Effector CD8-positive, alpha-beta T cell (primary cell): ENCODE measurements at places on chromosomes 7 and 10.

GRCh38 chr10:35884657-35885071 lies 242.6 kb upstream of the FZD8 start:
- no peak for DNase-seq

DNA sequence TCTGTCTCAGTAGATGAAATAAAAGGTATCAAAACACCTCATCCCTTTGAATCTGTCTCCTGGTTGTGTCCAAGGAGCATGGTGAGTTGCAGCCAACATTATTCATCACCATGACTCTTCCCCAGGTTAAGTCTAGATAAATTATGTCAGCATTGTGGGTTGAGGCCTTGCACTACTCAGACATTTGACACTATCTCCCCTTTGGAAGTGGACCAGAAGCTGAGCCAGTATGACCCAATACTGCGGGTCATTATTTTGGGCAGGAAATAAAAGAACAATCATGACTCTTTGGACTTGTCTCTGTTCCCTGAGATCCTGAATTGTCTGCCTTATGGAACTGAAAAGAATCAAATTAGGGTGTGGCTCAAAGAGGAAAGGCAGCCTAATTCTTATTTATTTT lies 168.2 kb upstream of the FAM171A1 start:
- no peak for DNase-seq

DNA sequence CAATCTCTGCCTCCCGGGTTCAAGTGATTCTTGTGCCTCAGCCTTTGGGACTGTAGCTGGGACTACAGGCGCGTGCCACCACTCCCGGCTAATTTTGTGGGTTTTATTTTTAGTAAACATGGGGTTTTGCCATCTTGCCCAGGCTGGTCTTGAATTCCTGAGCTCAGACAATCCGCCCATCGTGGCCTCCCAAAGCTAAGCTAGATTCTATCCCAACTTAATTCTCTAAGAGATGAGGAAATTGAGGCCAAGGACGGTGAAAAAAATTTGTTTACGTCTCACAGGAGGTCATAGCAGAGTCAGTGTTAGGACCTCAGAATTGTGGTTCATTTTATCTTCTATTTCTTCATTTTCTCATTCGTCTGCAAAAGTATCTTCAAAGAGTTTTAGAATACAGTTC lies 6.1 kb downstream of the CCAR1 start:
- no peak for DNase-seq

DNA sequence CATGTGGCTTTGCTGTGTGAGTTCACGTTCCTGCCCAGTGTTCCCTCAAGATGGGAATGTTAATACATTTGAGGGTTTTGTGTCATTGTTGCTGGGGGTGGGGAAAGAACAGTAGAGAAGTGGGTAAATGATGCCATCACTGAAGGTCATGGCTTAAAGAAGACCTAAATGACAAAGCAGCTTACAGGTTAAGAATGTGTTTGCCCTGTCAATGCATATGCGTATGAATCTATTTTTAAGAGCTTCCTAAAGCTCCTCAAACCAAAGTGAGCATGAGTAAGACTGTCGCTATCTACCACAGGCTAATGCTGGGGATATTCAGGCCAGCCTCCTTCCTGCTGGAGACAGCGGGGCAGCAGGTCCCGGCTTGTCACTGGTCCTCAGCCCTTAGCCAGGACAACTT lies 162.9 kb downstream of the CREB5 start:
- no peak for DNase-seq

GRCh38 chr10:63712717-63713115 lies 191.5 kb downstream of the REEP3 start:
- no peak for DNase-seq

DNA sequence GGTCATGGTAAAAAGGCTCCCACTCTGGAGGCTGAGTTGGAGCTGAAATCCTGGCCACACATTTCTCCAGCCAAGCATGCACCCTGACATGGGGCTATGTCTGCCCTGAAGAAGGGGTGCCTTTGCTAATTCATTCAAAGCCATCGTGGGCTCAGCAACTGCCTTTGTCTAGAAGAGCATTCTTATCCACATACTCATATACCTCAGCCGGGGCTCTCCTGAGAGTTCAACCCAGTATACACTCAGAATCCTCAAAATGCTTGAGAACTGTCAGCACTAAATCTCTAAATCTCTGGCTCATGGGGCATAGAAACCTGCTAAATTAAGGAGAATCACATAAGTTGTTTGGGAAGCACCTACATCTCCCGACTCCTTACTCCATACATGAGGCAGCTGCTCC lies 89.3 kb downstream of the MRPL32 start:
- no peak for DNase-seq

- DNase-seq, result no peak
Observed at GRCh38 chr7:106818736-106819135, 46.3 kb upstream of the PIK3CG start.

GRCh38 chr10:77245953-77246352 lies 391.7 kb downstream of the KCNMA1 start:
- DNase-seq, result no peak

DNA sequence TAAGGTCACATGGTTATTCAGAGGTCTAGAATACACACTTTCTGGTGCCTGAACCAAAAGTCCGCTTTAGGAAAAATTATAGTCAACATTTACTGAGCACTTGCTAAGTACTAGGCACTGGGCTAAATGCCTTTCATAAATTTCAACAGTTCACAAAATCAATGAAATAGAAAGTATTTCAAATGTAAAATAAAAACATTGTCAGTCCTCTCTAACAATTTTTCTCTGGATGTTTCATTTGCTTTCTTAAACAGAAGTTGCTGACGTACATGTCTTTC lies 61.7 kb downstream of the HHEX start:
- no peak for DNase-seq

- DNase-seq, result no peak
Observed at GRCh38 chr10:112203328-112204076, 19.9 kb upstream of the GPAM start.

- peak; percentile 49 for DNase-seq
Observed at GRCh38 chr10:103416436-103417147, 20.2 kb downstream of the PDCD11 start.

- no peak for DNase-seq
Observed at GRCh38 chr10:31069411-31069810, 37.7 kb upstream of the ZNF438 start.

DNA sequence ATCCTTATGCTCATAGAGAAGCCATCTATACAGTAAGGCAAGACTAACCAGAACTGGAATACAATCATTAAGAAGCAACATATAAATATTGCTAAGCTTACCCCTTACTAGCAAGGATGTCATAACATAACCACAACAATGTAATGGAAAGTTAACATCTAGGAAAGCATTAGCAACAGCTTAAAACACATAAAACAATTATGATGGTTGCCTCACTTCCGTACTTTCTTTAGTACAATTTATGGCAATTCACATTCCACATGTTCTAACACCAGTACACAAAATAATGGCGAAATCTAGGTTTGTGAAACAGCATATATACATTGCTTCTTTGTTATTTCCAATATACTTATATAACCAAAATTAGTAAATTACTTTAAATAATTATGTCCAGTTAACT lies 195.0 kb downstream of the AHR start:
- no peak for DNase-seq

GRCh38 chr10:98610836-98611235 lies 164.1 kb upstream of the HPS1 start:
- no peak for DNase-seq

DNA sequence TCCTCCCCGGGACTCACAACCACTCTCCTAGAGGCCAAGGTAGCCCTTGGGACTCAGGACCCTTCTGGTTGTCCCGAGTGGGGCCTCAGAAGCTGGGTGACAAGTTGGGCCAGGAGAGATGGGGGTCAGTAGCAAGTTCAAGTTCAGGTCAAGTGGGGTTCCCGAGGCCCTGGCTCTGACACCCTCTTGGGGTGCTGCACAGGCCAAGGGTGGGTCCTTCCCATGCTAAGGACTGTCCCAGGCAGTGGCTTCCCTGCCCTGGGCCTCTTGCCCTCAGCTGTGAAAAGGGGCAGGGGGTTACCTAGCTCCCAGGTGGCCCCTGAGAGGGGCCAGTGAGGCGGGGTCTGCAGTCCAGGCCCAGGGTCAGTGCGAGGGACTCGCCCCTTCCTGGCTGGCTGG lies 115.4 kb upstream of the TNRC18 start:
- no peak for DNase-seq

DNA sequence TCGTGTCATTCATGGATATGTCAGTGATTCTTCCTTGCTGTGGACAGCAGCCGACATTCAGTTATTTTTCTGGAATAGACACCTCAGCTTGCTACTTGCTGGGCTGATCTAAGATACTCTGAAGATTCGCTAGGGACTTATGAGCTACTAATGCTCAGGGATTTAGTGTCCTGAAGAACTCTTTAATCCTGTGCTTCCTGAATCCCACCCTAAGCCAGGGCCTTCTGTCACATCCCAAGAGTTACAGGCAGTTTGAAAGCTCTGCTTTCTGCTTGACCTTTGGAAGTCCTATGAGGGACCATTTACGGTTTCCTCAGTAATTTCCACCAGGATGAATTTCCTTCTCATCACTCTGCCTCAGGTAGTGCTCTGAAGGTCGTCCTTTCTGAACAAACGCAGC lies at the start of gene PDE6C:
Gene PDE6C (plus strand): TSS at position 227 of the 400 bp plus-strand sequence. CDS start 189 bp downstream, outside the sequence.
- no peak for DNase-seq

DNA sequence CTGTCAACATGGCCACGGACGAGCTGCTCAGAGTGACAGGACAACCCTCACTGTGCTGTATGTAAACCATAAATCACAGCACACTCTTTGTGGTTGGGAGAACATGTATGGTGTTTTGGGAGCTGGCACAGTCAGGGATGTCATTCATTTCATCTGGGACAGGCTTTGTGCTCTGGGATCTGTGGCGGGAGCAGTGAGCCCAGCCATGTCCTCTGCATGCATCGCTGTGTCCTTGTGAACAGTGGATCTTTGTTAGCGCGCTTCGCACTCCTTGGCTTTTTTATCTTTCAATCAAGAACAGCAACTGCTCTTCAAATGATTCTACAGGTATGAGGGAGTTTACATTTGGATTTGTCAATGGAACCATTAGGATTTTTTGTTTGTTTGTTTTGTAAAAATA lies 7.1 kb downstream of the CCM2 start:
- DNase-seq, result no peak

- no peak for DNase-seq
Observed at GRCh38 chr10:43000021-43000411, 76.9 kb upstream of the RET start.

DNA sequence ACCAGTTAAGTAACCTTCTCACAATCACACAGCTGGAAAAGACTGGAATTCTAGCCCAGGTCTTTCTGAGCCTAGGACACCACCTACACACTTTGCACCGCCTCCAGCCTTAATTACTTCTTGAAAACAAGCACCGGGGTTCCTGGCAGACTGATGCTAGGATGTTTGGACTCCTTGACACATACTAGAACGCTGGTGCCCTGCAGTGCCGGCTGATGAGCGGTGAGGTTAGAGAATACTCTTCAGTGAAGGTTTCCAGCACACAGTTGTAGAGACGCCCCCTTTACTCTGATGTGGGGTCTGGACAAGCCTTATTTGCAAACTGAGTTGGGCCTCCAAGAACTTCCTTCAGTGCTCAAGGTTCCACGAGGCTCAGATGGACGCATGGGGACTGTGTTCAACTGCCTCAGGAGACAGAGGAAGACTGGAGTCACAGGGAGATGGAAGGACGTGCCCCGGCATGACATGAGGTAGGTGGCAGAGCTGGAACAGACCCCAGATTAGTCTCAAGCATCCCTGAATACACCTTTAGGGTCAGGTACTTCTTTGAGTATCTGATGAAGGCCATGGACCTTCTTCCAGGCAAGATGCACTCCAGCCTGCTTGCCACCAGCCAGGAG lies 89.6 kb downstream of the COBL start:
- DNase-seq, result no peak

DNA sequence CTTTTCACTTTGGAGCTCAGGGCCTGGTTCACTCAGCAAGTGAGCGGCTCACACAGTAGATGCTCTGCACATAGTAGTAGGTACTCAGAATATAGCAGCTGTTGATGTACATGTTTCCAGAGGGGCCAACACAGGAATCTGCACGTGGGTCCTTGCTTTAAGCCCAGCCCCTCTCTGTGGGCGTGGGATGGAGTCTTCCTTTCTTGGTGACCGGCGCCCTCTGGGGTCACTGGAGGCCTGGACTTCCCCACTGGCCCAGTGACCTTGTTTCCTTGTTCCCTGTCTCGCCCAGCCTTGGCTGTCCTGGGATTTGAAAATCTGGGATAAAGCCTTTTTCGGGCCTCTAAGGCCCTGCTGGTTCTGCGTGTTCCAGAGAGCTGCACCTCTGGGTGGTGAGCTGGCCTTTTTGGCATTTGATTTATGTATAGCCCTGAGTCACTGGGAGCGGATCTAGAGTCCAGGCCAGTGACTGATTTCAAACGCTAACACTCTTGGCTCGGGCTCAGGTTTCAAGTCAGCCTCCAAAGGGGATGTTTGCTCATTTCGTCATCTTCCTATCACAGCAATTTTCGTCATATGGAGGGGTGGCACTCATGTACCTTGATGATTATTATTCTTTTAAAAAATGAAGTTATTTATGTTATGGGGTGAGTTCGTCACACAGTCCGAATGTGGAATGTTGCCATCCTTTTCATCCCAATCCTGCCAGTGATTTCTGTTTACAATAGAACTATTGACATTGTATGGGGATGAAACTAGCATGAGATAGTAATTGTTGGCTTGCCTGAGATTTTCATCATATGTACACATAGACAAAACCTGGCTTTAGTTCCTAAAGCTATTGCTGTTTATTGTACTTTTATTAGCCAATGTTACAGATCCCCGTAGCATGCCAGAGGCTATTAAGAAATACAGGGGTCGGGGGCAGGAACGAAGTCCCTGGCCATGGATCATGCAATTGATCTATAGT lies 65.5 kb downstream of the CUX1 start:
- no peak for DNase-seq

GRCh38 chr7:37706804-37707203 lies 23.2 kb downstream of the GPR141 start:
- no peak for DNase-seq

- no peak for DNase-seq
Observed at GRCh38 chr10:18400906-18401245, 250.5 kb downstream of the NSUN6 start.

DNA sequence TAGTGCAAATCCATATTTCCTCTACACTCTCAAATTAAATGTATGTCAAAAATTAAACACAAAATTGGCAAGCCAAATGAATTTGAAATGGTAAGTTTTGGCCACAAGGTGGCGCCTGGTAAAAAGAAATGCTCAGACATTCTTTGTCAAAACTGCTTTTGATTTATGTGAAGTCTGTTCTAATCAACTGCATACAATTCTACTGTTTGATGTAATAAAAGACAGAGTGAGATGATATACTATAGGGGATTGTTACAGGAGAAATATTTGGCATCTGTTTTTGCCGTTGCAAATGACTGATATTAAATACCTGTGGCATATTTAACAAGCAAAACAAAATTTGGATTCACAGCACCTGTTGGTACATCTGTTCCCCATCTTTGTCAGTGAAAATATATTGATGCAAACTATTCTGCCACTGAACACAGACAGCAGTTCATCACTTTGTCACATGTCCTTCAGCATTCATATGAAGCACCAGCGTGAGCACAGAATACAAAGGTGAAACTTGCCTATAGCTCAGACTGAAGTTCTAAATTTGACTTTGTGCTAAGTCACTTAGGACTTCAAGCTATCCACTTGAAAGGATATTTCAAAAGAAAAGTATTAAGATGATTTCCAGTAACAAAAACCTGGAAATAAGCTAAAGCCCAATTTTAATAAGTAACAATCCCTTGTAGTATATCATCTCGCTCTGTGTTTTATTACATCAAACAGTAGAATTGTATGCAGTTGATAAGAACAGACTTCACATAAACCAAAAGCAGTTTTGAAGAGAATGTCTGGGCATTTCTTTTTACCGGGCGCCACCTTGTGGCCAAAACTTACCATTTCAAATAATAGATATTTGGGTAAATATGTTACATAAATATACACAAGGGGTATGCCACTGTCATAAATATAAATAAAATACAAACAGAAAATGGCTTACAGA lies 10.2 kb upstream of the CH25H start:
- peak; percentile 38 for DNase-seq
